Right renal pelvis (tissue), 4 donors: ENCODE measurements at places on chromosomes 12 and 14. TPM values are rescaled to one million over a fixed set of nuclear protein-coding genes. Genes with fewer than 3 reads are reported as not detected.

- no peak for DNase-seq
Observed at GRCh38 chr12:25887367-25887766, 71.1 kb upstream of the RASSF8 start.

ITGA5 gene
- polyA plus RNA-seq, result 50.6 TPM

DNA sequence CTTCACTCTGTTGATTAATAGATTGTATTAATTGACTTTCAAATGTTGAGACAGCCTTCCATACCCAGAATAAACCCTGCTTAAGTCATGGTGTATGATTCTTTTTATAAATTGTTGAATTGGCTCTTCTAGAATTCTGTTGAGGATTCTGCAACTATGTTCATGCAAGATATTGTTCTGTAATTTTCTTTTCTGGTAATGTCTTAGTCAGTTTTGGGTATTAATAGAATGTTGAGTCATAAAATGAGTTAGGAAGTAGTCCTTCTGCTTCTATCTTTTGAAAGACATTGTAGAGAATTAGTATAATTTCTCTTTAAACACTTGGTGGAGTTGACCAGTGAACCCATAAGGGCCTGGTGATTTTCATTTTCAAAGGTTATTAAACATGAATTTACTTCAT, 958.9 kb downstream of the LRFN5 start:
- DNase-seq, result no peak

SYCP3 gene
- 0.60 TPM for polyA plus RNA-seq

DNA sequence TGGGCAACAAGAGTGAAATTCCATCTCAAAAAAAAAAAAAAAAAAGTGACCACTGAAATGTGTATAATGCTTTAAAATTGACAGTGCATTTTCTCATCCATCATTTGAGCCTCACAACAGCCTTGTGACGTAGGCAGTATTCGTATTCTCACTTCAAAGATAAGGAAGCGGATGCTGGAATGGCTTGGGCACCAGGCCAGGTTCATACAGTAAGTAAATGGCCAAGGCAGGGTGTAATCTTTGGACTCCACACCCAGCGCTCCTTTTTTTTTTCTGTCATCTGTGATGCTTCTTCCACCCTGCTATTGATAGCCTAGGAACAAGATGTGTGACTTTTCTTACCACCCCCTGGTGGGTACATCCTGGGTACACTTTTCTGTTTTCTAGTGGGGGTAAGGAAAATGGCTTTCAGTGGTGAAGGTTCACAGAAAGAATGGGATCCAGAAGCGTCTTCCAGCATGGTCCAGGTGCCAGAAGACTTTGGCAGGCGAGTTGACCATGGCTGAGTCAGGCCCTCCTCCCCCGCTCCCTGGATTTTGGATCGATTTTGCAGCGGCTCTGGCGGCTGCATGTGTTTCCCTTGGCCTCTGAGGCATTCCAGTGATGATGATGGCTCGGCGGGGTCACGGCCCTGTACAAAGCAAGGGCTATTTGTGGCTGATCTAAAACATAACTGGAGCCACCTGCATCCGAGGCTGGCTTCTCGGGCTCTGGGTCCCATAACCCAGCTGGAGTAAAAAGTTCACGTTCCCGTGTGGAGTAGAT, 110.6 kb downstream of the CACNA1C start:
- DNase-seq, result no peak

- DNase-seq, result no peak
Observed at GRCh38 chr12:24364921-24365320, 415.5 kb upstream of the SOX5 start.

DNA sequence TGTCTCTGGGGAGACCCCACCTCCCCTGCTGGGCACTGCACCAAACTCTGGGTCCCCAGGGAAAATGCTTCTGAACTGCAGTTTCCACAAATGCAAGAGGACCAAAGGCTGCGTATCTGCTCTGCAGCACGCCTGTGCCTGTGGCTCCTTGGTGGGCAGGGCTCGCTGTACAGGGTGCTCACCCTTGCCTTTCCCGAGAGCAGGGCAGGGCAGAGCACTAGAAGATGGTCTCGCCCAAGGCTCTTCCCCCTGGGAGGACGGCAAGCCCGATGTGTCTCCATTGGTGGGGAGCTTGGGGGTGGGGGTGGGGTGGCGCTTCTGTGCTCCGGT, 175.3 kb upstream of the RTL1 start:
- no peak for DNase-seq

- DNase-seq, result no peak
Observed at GRCh38 chr12:18141048-18141982, 51.3 kb upstream of the RERGL start.

GRCh38 chr12:113990250-113991223, 24.4 kb upstream of the RBM19 start:
- no peak for DNase-seq

TMEM121 gene
- polyA plus RNA-seq, result 2.1 TPM

- no peak for DNase-seq
Observed at GRCh38 chr14:105049753-105050550, 15.3 kb downstream of the GPR132 start.

GRCh38 chr12:93415723-93416464, 25.9 kb downstream of the UBE2N start:
- no peak for DNase-seq

- DNase-seq, result no peak
Observed at GRCh38 chr12:78778339-78778738, 86.2 kb upstream of the SYT1 start.

- peak; percentile 74 for DNase-seq
Observed at GRCh38 chr12:3252450-3252891, 175.3 kb downstream of the TSPAN9 start.

GRCh38 chr12:20342111-20342510, 26.2 kb upstream of the PDE3A start:
- DNase-seq, result no peak

DNA sequence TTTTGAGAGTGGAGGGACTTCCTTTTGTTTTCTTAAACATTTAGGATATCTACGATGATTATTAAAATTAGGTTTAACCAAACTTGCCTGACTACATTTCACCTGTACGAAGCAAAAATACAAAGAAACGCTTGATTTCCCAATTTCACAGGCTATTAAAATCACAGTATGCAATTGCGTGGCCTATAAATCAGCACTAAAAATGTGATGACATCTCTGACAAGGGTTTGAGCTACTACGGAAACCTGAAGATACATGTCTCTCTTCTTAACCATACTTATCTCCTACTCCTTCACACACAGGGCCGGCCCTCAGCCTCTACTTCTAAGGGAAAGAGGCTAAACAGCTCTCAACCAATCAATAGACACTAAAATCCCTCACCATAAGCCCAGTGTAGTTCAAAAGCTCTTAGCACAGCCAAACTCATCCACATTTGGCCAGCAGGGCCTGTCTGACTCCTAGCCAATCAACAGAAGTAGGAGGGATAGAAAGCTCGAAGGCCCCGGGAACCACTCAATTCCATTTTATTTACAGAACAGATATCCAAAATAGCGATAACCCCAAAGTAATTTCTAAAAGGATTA, 137.3 kb downstream of the FOXN3 start:
- no peak for DNase-seq

VIPAS39 gene
- 30.5 TPM for polyA plus RNA-seq

- peak; percentile 22 for DNase-seq
Observed at GRCh38 chr14:59918824-59919569, 947 bp upstream of the LRRC9 start.

RPL10L gene
- polyA plus RNA-seq, result not detected

NPFF gene
- polyA plus RNA-seq, result 0.55 TPM

- DNase-seq, result no peak
Observed at GRCh38 chr12:108570743-108571608, 8.6 kb downstream of the ISCU start.

DNA sequence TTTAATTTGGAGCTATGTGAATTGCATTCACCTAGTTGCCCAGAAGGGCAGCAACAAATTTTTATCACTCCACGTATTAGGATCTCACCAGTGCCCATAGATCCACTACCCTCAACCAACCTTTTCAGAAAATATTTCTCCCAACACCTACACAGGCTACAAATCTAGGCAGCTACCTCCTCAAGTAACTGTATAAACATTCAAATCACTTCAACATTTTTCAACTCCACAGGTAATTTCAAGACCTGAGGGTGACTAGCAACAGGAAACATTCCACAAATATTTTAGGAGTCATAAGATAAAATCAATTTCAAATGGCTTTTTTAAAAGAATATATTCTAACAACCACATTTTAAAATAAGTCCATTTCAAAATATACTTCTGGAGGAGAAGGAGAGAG, 12.9 kb downstream of the PHLDA1 start:
- DNase-seq, result no peak

DNA sequence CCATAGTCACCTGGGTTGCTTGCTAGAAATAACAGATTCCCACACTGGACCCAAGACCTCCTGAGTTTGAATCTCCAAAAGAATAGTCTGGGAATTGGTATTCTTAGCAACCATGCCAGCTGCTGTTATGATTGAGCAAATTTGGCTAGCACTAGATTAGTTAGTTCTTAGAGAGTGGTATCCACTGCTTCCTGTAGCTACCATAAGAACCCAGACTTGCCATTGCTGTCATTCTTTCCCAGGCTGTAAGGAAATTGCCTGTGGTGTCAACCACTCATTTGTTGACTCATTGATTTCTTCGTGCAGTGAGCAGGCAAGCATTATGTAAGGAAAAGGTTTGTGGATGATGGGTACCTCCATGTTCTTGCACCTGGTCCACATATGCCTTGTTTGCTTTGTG, 201.8 kb upstream of the RGS6 start:
- DNase-seq, result no peak

PSMD9 gene
- 48.9 TPM for polyA plus RNA-seq

SDSL gene
- 12.2 TPM for polyA plus RNA-seq

TGFB3 gene
- 15.8 TPM for polyA plus RNA-seq

PLA2G1B gene
- 0.31 TPM for polyA plus RNA-seq

DNA sequence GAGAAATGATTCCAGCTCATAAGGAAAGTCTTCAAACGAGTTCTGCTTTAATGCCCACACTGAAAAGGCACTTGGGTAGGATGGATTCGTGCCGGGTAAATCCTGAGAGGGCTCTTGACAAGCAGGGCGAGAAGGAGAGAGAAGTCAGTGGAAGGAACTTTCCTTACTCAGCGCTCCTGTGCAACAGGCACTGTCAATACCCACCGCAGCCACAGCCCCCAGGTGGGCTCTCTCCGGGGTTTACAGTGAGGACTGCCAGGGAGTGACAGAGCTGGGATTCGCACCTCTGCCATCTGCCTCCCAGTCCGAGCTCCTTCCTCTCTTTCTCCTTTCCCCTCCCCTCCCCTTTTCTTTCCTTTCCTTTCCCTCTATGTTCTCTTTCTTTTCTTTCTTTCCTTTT, 118.7 kb downstream of the BEGAIN start:
- DNase-seq, result no peak

DNA sequence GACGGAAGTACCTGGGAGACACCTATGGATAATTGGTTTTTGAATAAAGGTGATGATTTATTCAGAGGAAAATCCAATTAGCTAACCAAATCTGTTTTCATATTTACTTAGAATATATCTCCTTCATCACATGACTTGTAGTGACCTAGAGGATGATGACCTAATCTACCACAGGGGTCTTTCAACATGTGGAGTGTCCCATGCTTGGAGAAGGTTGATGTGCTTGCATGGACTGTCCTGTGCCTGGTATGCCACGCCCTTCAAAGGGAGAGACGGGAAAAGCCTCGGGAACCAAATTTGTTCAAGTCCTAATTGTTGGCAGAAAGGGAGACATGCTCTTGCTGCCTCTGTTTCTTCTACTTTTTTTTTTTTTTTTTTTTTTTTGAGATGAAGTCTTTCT, 11.8 kb upstream of the PAPLN start:
- DNase-seq, result no peak

DNA sequence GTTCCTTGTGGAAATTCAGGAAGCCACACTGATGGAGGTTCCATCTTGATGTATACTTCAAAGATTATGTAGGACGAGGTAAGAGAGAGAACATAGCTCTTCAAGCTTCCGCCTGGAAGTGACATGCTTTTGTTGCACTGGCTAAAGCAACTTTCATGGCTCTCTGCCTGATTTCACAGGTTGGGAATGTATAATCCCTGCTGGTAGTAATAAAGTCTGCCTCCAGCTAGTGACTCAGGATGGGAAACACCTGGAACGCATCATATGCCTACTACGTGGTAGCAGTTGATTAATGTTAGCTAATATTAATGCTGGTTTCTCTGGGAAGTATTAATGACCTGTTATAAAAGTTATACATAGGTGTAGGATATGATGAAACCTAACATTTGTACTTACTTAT, 71.1 kb downstream of the PELI2 start:
- DNase-seq, result no peak

ZFHX2 gene
- 7.8 TPM for polyA plus RNA-seq

- DNase-seq, result no peak
Observed at GRCh38 chr12:103783744-103784664, 57.0 kb downstream of the NT5DC3 start.

GRCh38 chr14:20427231-20428009, 8.5 kb downstream of the KLHL33 start:
- DNase-seq, result no peak

OASL gene
- 0.21 TPM for polyA plus RNA-seq

LIN7A gene
- polyA plus RNA-seq, result 19.3 TPM

STYK1 gene
- 0.93 TPM for polyA plus RNA-seq

- no peak for DNase-seq
Observed at GRCh38 chr12:55633151-55633550, 3.5 kb upstream of the OR10P1 start.

GLT1D1 gene
- polyA plus RNA-seq, result 1.8 TPM

AQP6 gene
- 18.1 TPM for polyA plus RNA-seq

DNA sequence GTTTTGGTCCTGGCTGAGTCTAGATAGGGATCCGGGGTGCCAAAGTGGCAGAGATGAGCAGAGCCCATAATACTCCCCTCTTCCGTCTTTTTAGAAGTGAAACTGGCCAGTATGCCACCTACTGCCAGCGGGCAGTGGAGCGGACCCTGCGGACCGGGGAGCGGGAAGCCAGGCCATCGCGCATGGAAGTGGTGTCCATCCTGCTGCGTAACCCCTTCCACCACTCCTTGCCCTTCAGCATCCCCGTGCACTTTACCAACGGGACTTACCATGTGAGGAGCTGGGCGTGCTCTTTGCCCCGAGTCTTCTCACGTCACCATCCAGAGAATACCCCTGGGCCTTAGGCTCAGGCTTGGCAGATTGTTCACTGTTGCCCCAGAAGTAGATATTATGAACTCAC, 21.0 kb downstream of the PIGH start:
- no peak for DNase-seq

DNA sequence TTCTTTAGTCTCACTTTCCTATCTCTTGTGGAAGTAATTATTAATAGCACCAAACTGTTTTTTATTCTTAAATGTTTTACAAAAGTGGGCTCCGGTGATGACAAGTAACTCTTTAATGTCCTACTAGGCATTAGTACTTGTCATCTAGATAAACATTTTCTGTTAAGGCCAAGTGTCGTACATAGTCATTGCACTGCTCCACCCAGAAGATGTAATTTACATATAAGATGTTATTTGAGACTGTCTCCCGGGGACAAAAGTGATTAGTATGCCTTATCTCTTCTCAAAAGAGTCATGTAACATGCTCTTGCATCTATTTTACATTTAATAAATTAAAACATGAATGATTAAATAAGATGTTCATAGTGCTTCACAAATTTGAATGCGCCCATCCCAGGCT, 88.4 kb downstream of the FLRT2 start:
- no peak for DNase-seq

GRCh38 chr12:89999699-90000505, 291.3 kb upstream of the ATP2B1 start:
- DNase-seq, result no peak
